ENCODE measurements at places on chromosomes 2 and 18. TPM values are rescaled to one million over a fixed set of nuclear protein-coding genes. Genes with fewer than 3 reads are reported as not detected.

Gene PXDN
- 9.3 TPM for total RNA-seq

DNA sequence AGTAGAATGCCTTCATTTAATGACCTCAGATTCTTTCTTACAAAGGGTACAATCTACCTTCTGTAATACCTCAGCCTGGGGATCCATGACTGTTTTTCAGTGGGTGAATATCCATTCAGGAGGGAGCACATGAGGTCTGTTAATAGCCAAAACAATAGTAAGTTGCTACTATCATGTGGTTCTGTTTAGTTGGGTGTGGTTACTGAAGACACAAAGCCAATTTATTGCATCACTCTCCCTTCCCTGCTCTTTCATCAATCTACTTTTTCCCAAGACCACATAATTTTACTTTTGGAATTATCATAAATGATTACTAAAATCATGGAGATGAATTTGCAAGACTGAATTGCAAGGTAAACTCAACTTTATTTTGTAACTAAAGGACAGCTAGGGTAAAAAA, 254.2 kb downstream of the GALNT13 start:
- DNase-seq = no peak

Gene TMEM185B
- 14.2 TPM for total RNA-seq

- DNase-seq = no peak
Observed at GRCh38 chr2:20355131-20355530, 4.5 kb upstream of the PUM2 start.

Gene CLK1
- total RNA-seq = 62.0 TPM

DNA sequence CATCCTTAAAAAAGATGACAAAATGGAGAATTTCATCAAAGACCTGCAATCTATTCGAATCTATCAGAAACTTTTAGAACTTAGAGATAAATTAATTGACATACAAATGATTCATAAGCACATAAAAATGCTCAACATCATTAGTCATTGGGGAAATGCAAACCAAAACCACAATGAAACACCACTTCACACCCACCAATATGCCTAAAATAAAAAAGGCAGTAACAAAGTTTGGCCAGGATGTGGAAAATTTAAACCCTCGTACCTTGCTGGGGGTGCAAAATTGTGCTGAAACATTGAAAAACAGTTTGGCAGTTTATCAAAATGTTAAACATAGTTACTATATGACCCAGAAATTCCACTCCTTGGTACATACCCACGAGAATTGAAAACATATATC, 11.5 kb upstream of the EIF2AK3 start:
- no peak for DNase-seq

GRCh38 chr2:36564377-36564930, 33.5 kb downstream of the FEZ2 start:
- DNase-seq = no peak

DNA sequence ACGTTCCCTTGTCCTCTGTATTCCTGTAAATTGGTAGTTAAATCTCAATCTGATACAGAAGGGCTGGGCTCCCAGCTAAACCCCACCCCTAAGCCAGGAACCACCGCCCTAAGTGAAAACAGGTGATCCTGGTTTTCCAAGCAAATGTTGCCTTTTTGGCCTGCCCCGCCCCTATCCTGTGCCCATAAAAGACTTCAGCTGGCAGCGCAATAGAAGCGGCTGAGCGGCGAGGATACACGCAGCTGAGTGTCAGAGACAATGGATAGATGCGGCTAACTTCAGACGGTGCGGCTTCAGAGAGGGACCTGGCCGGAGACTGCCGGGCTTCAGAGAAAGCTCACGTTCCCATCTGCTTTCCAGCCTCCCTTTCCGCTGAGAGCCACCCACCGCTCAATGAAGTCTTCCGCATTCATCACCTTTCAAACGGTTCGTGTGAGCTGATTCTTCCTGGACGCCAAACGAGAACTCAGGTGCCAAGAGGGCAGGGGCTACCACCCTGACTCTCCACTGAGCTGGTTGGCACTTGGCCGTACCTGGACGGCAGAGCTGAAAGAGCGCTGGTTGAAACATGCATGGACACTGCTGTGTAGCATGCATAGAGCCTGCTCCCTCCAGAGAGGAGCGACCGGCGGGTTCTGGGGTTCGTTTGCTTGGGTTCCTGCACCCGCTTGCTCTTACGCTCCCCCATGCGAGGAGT, 49.5 kb upstream of the POLE4 start:
- DNase-seq = peak; percentile 74

Data from mucosa of descending colon (tissue), 3 donors.